ENCODE measurements at places on chromosomes 11 and 22. TPM values are rescaled to one million over a fixed set of nuclear protein-coding genes. Genes with fewer than 3 reads are reported as not detected.

The THAP12 gene
- 39.3 TPM for total RNA-seq

The SAA1 gene
- total RNA-seq = 192 TPM

The APOL1 gene
- 160 TPM for total RNA-seq

The ACRV1 gene
- total RNA-seq = not detected

The RBFOX2 gene
- 68.6 TPM for total RNA-seq

The C22orf42 gene
- not detected for total RNA-seq

The SOX10 gene
- total RNA-seq = 1.5 TPM

The KCNJ1 gene
- total RNA-seq = 175 TPM

The DTX4 gene
- 21.8 TPM for total RNA-seq

The AGBL2 gene
- 5.6 TPM for total RNA-seq

The CXCR5 gene
- total RNA-seq = 1.1 TPM

The ASCL2 gene
- 5.0 TPM for total RNA-seq

The KCNK4 gene
- not detected for total RNA-seq

The OR5AS1 gene
- not detected for total RNA-seq

GRCh38 chr22:16955081-16955480 lies 52.9 kb downstream of the GAB4 start:
- DNase-seq = no peak

DNA sequence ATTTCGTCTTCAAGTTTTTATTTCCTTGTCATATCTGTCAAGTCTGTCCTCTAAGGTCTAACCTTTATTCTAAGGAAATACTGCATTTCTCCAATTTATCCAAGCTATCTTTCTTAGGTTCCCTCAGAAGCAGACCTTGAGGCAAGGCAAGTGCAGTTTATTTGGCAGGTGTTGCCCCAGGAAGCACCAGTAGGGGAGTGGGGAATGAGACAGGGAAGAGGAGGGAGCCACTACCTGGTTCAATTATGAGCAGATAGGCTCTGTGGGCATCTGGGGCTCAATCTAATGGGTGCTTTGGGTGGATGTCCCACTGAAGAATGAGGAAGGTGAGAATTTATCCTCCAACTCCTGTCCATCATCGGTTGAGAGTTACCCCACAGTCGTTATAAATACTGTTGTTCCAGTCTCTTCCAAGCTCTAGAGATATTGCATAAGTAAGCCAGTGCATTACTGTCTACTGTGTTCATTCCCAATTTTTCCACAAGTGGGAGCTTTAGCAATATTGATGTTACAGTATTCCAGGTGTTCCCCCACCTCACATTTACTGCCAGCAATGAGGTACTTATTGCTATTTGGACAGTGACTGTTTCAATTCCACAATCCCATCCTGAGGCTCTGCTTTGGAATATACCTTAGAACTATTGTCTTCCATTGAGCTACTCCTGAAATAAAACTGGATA lies 154.9 kb upstream of the CEP126 start:
- DNase-seq = no peak

DNA sequence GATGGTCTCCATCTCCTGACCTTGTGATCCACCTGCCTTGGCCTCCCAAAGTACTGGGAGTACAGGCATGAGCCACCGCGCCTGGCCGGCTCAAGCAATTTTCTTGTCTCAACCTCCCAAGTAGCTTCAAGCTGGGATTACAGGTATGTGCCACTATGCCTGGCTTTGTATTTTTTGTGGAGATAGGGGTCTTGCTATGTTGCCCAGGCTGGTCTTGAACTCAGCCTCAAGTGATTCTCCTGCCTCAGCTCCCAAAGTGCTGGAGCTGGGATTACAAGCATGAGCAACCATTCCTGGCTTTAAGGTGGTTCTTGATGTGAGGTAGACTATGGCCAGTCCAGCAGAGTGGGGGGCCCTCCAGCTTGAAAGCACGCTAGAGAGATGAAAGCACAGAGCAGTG lies 7.6 kb downstream of the POLR2F start:
- no peak for DNase-seq

- DNase-seq = no peak
These were observed 160.1 kb upstream of the NECTIN1 start for GRCh38 chr11:119889111-119889510.

- DNase-seq = peak; percentile 81
These were observed 3.4 kb upstream of the RCOR2 start for GRCh38 chr11:63920126-63920938.

DNA sequence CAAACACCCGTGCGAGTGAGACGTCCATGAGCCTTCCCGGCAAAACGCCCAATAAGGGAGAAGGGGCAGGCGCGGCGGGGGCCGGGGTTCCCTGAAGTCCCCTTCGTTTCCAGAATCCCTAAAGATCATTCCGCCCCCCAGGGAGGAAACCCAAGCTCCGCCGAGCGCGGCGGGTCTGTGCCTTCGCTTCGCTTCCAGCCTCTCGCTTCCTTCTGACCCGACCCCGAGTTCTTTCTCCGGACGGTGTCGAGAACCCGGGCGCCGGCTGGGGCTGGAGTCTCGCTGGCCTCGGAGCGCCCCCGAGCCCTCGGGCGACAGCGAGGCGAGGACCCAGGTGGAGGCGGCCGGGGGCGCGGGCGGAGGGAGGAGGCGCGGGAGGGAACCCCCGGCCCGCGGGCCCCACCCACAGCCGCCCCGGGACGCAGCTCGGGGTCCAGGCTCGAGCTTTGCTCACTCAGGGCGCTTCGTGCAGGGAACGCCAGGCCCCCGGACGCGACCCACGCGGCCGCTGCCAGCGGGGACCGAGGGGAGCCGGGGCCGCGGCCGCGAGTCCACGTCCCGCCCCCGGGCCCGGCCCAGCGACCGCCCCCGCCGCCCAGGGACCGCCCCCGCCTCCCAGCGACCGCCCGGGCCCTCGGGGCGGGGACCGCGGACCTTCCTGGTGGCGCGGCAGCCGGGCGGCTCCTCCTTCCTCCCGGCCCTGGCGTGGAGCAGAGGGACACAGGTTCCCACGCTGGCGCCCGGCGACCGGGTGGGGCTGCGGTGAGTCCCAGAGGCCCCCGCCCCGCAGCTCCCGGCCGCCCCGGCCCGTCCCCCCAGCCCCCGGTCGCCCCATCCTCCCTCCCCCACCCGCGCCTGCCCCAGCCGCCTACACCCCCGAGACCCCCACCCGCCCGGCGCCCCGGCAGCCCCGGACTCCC lies at the start of gene PGGHG:
Gene PGGHG, plus strand, starts transcription at position 649 of the 920 bp plus-strand sequence. CDS start 691 bp downstream, outside the sequence.
- DNase-seq = peak; percentile 55

DNA sequence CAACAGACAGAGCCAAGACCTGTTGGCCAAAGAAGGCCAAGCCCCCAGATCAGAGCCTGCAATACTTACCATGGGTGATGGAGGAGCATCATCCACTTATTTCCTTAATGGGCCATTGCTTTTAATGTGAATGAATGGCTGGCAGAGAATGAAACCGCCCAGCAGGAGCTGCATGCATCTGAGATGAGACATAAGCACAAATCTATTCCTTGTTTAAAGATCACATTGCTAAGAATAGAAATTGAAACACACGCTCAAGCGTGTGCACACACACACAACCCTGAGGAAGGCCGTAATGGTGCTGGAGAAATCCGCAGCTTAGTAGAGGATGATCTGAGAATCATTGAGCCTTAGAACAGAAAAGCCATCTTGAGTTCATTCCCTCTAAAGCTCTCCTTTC lies 5.3 kb upstream of the RRAS2 start:
- no peak for DNase-seq

DNA sequence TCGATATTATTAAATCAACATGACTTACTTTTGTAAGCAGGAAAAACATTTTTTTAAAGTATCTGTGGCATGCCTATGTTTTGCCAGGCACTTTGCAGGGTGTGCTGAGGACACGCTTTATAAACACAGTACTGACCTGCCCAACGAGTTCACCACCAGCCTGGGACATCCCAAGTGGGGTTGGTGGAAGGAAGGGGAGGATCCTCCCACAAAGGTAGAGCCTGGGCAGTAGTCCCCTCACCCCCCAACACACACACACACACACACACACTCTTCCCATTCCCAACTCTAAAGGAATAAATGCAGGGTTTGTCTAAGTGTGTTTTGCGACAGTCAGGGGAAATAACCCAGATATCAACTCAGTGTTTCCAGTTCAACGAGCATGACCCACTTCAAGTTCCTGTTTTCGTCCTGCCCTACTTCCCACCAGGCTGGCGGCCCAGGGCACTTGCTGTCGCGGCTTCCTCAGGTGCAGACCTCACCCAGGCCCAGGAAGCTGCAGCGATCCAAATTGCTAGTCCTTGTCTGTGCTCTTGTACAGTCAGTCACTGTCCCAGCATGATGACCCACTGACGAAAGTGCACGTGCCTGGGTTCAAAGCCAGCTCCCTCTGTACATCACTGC lies 3.1 kb downstream of the CERK start:
- DNase-seq = peak; percentile 76

DNA sequence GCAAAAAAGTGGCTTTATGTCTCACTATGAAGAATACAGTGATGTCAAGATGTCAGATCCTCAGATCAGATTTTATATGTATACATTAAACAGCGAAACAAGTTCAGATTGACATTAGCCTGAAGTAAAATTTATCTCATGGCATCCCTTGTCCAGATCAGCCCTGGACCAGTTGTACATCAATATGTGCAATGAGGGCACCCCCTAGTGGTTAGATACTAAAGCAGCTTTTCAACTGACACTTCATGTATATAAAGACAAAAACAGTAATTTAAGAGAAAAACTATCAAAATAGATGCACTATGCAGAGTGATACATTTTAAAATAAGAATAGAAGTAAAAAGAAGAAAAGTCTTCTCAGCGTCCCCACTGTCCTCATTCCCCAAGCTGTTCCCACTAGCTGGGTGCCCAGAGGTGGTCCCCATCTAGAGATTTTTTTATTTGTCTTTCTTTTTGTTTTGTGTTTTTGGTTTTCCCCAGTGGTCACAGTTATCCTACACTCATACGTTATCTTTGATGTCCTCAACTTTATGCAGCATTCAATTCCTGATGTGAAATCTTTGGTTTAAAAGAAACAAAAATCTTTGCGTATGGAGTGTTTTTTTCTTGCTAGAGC lies 2193.4 kb upstream of the RAG2 start:
- DNase-seq = peak; percentile 87

GRCh38 chr22:45934659-45935341 lies 42.2 kb downstream of the WNT7B start:
- DNase-seq = no peak

DNA sequence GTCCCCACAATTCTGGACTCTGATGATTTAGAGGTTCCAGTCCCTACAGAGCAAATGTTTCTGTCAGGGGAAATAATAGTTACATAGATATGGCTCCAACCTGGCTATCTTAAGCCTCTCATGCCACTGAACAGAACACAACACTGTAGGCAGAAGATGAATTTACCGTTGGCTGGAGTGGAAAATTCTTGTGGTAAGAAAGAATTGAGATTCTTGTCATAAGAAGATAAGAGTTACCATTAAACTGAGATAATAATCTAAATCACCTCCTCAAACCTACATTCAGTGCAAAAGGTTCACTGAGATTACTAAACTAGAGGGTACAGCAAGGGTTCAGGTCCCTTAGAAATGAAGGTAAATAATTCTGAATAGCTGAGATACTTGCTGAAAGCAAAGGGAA lies 10.1 kb upstream of the NAALAD2 start:
- DNase-seq = no peak

DNA sequence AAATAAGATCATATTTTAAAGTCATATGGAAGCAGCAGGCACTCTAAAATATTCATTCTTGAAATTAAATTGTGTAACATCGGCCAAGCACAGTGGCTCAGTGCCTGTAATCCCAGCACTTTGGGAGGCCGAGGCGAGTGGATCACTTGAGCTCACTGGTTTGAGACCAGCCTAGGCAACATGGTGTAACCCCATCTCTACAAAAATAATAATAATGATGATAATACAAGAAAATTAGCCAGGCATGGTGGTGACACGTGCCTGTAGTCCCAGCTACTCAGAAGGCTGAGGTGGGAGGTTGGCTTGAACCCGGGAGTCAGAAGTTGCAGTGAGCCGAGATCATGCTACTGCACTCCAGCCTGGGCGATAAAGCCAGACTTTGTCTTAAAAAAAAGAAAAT lies 77.4 kb downstream of the TRIM29 start:
- no peak for DNase-seq

DNA sequence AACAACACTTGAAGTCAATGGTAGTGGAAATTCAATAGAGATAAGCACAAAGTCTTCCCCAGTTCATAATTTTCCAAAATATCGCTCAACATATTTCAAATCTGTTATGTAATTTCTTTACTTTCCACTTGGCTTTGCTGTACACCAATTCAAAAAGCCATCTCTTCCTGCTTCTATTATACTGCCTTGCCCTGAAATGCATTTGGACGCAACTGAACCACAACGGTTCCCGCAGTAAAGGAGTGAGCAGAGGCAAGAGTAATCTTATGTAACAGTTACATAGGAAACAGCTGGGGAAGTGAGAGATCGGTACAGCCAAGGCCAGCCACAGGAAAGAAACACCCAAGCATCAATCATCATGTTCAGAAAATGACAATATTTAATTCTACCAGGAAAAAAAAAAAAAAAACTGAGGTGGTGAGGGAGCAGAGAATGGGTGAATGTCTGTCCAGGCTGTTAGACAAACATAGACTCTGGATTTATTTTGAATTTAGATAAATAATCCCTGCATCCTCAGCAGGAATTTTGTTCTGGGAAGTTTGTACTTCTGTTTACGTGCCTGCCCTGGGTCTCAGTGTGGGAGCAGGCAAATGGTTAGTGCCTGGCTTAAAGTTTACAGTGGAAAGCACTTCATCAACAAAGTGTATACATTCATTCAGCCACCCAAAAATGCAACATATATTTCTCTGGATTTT lies 392.2 kb downstream of the ETS1 start:
- DNase-seq = no peak

DNA sequence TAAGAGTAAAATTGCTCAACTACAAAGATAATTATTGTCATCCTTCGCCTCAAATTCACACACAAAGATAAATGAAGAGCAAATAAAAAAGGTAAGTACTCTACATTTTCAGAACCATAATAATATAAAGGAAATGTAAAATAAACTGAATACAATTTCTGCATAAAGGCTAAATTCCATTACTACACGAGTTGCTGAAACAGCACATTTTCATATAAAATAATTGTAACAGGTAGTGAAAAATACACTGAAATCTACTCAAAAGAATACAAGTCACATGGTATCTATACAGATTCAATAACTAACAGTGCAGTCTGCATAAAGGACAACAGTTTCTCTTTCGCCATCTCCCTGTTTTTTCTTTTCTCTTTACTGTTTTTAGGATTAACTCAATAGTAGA lies 54.8 kb upstream of the GAB2 start:
- DNase-seq = no peak

GRCh38 chr22:26286091-26286820 lies 117.0 kb downstream of the SEZ6L start:
- no peak for DNase-seq

GRCh38 chr11:27991736-27992135 lies 116.2 kb downstream of the KIF18A start:
- DNase-seq = no peak

- DNase-seq = no peak
These were observed 14.0 kb downstream of the B3GAT1 start for GRCh38 chr11:134398079-134398444.

DNA sequence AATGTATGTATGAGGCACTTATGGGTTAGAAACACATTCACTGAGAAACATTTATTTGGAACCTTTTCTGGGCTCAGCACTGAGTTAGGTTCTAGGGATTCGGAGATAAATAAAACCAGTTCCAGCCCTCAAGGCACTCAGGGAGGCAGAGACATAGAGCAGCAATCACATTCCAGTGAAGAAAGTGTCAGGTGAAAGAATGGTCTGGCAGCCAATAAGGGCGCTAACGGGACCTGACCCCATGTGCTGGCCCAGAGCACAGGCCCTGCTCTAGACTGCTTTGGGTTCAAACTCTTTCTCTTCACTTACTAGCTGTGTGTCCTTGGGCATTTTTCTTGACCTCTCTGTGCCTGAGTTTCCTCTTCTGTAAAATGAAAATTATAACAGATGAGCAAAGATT lies 146.0 kb upstream of the SYT13 start:
- DNase-seq = no peak

- DNase-seq = no peak
These were observed 1.0 kb downstream of the PRSS23 start for GRCh38 chr11:86801364-86801763.
